ENCODE measurements at places on chromosomes 13 and 19.

- no peak for DNase-seq
Measured at GRCh38 chr19:1488282-1488601, 1.9 kb downstream of the PCSK4 start.

- DNase-seq = no peak
Measured at GRCh38 chr13:99308471-99309087, 1.4 kb upstream of the GPR183 start.

DNA sequence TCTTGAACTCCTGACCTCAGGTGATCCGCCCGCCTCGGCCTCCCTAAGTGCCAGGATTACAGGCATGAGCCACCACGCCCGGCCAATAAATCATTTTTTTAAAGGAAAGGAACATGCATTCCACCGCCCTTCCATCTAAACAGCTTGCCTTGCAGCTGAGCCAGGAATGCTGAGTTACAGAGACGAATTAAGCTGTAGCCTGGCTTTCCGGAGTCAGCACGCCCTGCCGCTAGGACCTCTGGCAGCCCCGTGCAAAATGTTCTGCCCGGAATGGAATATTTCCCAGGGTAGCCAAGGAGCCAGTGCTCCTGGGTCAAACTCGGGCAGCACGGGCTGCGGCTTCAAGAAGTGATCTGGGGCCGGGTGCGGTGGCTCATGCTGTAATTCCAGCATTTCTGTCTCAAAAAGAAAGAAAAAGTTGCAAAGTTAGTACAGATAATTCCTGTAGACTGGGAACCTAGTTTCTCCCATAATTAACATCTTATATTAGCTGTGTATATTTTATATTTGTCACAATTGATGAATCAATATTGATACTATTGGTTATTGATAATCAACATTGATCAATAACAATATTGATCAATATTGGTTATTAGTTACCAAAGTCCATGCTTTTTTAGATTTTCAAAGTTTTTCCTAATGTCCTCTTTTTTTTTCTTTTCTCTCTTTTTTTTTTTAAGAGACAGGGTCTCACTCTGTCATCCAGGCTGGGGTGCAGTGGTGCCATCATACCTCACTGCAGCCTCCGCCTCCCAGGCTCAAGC, 19.2 kb downstream of the ATCAY start:
- DNase-seq = no peak

DNA sequence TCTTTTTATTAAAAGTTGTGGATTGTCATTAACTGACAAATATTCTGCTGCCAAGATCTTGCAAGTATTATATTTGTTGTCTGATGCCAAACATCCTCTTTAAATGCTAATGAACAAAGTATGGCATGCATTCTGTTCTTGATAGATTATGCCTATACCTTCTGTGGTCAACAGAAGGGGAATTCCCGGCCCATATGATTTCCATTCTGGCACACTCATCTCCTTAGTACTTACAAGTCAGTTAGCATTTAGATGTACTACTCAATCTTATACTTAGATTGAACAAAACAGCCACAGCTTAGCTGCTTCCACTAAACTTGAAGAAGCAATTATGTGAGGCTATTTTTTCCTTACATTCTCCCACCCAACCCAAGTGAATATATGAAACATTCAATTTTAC, 246.1 kb upstream of the DACH1 start:
- DNase-seq = no peak

DNA sequence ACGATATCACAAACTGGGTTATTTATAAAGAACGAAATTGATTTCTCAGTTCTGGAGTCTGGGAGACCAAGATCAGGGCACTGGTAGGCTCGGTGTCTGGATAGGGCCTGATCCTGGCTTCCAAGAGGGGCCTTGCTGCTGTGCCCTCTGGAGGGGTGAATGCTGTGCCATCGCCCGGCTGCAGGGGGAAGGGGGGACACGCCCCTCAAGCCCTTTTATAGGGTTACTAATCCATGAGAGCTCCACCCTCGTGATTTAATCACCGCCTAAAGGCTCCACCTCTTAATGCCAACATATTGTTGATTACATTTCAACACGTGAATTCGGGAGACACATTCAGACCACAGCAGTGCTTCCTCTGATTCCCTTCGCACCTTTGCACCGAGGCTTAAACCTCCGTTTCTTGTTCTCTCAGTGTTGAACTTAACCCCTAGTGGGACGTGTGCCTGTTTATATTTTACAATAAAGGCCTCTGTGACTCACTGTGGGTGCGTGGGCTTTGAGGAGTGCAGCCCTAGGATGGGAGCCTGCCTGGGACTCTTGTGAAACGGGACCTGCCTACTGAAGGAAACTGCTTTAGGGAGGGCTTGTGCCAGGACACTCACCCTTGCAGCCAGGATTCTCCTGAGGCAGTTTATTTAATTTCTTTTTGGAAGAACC, 52.4 kb upstream of the SPATA13 start:
- DNase-seq = no peak

DNA sequence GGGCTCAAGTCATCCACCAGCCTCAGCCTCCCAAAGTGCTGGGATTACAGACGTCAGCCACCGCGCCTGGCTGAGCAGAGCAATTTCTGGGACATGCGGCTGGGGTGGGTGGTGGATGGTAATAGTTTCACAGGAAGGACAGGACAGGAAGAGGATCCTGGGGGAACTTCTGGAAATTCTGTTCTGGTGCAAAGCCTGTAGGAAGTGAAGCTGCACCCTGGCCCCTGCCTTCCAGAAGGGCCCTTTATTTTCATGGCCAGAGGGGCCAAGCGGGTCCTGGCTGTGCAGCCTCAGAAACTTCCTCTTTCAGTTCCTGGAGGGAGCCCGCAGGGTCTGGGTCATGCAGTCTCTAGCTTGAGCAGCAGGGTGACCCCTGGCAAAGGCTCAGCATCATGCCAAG, 15.7 kb downstream of the FEM1A start:
- DNase-seq = no peak

DNA sequence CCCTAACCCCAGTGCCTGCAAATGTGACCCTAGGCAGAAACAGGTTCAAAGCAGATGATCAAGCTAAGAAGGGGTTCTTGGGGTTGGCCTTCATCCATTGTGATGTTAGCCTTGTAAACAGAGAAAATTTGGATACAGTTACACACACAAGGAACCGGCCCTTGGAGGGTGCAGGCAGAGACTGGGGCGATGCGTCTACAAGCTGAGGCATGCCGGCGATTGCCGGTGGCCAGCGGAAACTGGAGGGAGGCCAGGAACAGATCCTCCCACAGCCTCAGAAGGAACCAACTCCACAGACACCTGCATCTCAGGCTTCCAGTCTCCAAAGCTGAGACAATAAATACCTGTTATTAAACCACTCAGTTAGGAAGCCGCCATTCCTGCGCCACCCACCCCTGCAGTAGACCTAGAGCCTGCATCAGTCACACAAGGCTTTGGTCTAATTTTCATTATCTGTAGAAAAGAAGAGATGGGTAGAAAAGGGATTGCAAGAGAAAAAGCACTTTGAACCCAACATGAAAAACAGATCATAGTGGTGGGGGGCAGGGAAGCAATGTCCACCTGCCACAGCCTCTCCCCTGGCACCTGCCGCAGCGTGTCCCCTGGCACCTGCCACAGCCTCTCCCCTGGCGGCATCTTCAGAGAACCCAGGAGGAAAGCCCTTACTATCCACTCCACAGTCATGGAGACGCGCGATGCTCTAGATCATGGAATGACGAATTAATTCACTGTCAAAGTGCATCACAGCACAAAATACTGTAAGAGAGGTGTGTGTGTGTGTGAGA, 119.7 kb upstream of the SOX1 start:
- no peak for DNase-seq

- DNase-seq = no peak
Measured at GRCh38 chr19:3364501-3364858, 1.9 kb upstream of the NFIC start.

DNA sequence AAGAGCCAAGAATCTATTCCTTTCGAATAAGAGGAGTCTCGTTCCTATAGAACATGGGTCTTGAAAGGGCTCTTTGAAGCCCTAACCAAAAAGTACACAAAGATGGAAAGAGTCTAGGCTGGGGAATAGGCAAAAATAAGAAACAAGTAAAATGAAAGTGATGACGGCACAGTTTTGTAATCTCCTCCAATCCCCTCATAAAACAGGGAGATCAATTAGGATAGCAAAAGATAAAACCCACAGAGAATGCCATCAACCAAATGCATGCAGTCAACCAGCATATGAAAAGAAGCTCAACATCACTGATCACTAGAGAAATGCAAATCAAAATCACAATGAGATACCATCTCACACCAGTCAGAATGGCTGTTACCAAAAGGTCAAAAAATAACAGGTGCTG, 122.4 kb upstream of the LSM14A start:
- DNase-seq = no peak

- no peak for DNase-seq
Measured at GRCh38 chr19:15702534-15702930, 25.3 kb upstream of the OR10H2 start.

DNA sequence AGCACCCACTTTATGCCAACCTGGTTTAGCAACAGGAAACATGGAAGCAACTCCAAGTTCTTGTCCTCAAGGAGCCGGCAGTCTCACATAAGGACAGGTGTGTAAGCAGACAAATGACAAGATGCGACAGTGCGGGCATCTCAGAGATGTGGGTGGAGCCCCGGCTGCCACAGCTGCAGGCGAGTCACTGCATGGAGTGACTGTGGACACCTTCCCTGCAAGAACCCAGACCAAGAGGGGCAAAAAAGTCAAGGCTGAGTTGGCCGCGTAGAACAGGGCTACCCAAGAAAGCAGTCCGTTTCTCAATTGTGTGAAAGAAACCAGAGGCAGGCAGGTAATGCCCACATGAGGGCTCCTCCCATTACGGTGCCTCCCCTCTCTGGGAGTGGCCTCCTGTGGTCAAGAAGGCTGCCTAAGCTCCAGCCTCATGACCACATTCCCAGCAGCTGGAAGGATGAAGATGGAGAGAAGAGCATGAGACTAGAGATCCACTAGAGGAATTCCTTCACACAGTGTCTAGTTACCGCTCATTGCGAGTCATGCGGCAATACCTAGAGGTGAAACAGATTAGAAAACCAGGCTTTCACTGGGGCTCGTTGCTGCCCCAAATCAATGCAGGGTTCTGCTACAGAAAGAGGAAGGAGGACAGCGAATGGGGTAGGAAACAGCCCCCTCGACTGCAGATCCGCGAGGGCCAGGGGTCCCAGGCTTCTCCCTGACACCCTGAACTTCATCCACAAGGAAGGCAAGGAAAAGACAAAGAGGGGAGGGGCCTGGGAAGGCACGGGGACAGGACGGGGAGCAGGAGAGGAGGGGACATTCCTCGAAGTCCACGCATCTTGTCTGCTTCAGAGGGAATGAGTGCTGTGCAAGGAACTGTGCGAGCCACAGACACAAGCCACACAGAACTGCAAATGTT, 80.2 kb downstream of the SPACA7 start:
- no peak for DNase-seq

DNA sequence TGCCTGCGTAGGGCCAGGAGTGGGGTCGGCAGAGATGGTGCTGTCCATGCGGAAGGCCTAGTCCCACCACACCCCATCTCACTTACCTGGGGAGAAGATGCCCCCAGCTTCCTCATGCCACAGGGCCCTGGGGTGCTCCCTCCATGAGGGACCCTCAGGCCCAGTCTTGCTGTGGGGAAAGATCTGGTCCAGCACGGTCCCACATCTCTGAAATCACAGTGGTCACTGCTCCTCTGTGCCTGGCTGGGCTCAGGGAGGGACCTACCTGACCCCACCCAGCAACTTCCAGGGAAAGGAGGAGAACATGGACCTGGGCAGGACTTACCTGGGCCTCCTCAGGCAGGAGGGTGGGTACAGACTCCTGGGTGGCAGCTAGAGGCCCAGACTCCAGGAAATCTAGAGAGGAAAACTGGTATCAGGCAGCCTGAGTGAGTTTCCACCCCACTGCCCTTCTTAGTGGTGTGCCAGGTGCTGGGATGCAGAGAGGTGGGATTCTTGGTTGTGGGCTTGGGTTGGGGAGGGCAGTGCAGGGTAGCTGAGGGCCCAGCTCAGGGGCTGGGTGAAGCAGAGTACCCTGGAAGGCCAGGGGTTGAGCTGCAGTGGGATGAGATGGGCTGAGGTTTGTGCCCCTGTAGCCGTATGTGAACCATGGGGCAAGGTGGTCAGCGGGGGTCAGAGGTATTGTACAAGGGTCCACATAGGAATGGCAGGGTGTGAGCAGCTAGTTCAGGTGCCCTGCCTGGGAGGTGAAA, 3.8 kb downstream of the MZF1 start:
- DNase-seq = no peak

DNA sequence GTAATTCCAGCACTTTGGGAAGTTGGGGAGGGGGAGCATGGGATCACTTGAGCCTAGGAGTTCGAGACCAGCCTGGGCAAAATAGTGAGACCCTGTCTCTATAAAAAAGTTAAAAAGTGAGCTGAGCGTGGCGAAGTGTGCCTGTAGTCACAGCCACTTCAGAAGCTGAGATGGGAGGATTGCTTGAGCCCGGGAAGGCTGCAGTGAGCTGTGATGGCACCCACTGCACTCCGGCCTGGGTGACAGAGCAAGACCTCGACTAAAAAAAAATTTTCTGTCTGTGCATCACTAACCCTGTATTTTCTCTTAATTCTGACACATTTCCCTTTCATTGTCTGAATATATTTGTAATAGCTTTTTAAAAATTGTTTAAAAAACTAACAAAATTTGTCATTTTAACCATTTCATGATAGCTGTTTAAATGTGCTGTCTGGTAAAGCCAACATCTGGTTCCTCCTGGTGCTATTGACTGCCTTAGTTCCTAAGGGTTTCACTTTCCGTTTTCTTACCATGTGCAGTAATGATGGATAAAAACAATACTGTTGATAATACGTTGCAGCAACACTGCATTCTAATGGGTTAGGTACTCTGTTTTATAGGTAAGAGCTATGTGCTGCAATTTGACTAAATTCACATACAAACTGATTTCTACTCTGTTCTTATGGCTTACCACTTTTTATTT, 29.7 kb downstream of the LATS2 start:
- no peak for DNase-seq

- no peak for DNase-seq
Measured at GRCh38 chr13:113922412-113923118, 51.3 kb downstream of the C13orf46 start.

GRCh38 chr19:53906211-53907192, 2.6 kb upstream of the CACNG7 start:
- DNase-seq = peak; percentile 54

GRCh38 chr13:75505327-75505726, 23.4 kb upstream of the TBC1D4 start:
- DNase-seq = no peak

DNA sequence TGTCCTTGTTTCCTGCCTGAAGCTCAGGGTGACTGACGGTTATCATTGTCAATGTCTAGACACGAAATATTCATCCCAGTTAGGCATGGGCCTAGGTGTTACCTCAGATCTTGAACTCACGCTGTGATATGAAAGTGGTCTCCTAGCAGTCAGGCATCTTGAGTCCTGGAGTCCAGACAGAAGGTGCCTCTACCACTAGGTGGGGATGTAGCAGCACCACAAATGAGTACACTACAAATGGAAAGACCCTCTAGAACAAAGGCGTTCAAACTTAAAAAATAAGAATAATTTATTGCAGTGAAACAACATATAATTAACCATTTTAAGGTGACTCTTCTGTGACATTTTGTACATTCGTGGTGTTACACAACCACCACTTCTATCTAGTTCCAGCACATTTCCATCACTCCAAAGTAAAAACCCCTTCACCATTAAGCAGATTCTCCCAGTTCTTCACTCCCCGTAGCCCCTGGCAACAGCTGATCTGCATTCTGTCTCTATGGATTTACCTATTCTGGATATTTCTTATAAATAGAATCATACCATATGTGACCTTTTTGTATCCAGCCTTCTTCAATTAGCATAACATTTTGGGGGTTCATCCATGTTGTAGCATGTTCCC, 11.9 kb upstream of the FRY start:
- DNase-seq = no peak

- DNase-seq = no peak
Measured at GRCh38 chr13:44219577-44220548, 153.8 kb upstream of the SERP2 start.

Data from stimulated activated CD4-positive, alpha-beta T cell treated with anti-CD3 and anti-CD28 coated beads, Interleukin-4, amount 100 ng/mL, for 48 hours (primary cell).